ENCODE measurements at places on chromosomes 2 and 18.

- no peak for DNase-seq
These were observed 13.2 kb upstream of the ILKAP start for GRCh38 chr2:238216651-238217184.

- DNase-seq, result no peak
These were observed 51.3 kb downstream of the SEPTIN10 start for GRCh38 chr2:109562421-109562820.

DNA sequence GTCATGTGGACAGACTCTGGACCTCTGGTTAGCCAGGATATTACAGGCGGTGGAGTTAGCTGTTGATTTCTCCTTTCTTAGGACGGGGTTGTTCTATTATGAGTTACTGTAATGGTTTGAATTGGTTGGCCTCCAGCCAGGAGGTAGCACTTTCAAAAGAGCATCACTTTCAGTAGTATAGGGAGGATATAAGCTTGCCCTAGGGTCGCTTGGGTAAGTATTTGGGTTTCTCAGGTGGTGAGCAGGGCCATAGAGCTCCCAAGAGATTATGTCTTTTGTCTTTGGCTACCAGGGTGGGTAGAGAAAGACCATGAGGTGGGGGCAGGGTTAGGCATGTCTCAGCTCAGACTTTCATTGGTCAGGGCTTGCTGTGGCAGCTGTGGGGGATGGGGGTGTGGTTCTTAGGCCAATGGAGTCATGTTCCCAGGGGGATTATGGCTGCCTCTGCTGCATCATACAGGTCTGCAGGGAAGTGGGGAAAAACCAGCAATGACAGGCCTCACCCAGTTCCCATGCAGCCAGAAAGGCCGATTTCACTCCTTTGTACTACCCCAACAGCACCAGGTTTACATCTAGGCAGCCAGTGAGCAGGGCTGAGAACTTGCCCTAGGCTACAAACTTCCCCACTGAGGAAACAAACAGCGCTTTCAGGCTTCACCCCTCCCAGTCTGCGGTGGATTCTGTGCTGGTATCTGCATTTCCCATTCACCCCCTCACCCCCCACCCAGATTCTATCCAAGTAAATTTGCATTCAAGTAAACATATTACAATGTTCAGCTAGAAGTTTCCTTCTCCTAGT lies 89.4 kb upstream of the SLC38A11 start:
- DNase-seq, result no peak

- DNase-seq, result no peak
These were observed 366.0 kb upstream of the CNTNAP5 start for GRCh38 chr2:123659120-123659519.

- no peak for DNase-seq
These were observed 3.9 kb upstream of the HRH4 start for GRCh38 chr18:24456549-24456948.

DNA sequence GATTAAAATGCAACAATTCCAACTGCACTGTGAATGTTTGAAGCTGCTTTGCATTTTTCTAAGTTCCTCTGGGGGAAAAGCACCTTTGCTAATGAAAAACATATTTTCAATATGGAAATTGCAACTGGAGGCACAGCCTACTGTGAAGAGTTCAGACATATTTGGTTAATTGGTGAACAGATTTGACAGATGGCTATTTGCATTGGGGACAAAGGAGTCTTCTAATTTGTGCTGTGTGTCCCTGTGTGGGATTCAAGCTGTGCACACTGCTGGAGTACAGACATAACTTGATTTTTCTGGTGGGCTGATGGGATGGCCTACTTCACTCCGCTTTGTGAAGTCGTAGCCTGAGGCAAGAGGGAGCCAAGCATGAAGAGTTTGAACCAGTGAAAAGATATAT lies 40.7 kb upstream of the ARHGAP25 start:
- no peak for DNase-seq

DNA sequence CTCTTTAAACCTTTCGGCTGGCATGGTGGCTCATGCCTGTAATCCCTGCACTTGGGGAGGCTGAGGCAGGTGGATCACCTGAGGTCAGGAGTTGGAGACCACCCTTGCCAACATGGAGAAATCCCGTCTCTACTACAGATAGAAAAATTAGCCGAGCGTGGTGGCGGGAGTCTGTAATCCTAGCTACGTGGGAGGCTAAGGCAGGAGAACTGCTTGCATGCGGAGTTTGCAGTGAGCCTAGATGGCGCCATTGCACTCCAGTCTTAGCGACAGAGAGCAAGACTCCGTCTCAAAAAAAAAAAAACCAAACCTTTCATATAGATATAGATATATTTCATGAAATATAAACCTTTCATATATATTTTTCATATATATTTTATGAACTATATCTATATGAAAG lies 864.7 kb downstream of the TRIB2 start:
- DNase-seq, result no peak

- no peak for DNase-seq
These were observed 11.1 kb upstream of the DCTN1 start for GRCh38 chr2:74391209-74391579.

- DNase-seq, result no peak
These were observed 310.3 kb downstream of the GULP1 start for GRCh38 chr2:188601927-188602326.

DNA sequence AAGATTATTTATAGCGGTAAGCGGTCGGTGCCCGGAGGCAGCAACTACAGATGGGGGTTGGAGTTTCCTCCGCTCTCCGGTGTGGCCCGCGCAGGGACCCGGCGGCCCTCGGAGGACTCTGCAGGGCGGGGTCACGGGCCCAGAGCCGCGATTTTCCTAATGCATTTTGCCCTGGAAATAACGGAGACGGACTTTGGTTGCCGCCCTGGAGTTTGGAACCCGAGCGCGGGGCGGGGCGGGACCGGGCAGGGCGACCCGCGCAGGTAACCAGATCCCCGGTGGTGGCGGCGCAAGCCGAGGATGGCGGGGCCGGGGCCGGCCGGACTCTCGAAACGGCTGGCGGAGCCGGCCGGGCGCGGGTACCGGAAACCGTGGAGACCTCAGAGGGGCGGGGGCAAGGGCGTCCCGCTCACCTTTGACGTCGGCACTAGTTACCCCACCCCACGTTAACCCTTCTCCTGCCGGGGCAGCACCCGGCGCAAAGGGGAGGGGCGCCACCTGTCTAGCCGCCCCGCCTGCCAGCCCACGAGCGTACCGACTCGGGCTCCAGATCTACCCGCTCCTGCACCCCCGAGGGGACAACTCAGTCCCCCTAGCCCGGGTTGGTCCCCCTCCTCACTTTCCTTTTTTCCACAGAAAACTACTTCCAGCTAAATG lies 2.9 kb downstream of the CYP26B1 start:
- peak; percentile 100 for DNase-seq

DNA sequence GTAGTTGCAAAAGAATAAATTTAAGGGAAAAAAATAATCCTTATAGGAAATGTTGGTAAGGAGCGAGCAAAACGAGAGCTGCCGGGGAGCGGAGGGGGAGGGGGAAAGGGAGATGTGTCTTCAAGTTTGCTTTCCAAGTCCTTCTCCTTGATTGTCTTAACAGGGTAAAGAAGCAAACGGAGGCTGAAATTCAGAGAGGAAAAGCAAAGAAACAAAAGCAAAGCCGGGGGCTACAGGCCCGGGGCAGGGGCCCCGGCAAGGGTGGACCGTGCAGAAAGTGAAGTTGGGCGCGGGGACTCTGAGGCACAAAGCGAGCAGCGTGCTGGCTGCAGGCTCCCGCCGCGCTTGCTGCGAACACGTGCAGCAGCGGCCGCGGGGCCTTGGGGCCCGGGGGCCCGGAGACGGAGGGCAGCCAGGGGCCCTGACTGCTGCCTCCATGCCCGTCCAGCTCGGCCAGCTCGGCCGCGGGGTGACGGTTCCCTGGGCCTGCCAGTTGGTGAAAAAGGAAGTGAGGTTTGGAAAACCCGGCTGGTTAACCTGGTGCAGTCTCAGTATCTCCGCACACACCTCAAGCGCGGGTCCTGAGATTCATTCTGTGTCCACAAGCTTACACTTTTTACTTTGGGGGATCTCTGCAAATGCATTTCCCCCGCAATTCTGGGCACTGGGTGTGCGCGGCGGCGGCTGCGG lies 4.1 kb downstream of the BCL11A start:
- DNase-seq, result no peak

DNA sequence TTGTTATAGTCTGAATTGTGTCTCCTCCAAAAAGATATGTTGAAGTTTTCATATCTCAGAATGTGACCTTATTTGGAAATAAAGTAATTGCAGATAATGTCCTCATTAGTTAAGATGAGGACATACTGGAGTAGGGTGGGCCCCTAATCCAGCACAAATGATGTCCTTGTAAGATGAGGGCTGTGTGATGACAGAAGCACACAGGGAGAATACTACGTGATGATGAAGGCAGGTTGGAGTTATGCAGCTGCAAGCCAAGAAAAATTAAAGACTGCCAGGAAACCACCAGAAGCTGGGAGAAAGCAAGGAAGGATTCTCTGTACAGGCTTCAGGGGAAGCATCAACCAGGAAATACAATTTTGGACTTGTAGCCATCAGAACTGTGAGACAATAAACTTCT lies 58.3 kb upstream of the PNPT1 start:
- DNase-seq, result no peak

DNA sequence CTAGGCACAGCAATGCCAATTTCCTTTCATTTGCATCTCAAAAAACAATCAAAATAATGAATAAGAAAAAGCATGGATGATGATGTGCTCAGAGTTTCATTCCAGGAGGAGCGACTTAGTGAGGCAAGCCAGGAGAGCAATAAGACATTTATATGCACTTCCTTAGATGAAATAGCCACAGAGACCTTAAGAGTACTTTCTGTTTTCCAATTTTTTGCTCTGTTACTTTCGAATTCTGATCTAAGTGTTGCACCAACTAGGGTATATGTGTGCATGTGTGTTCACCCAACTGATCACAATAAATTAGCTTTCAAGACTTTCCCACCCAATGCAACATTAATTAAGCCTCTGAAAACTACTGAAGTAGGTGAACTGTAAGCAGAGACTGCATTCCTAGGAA lies 709 bp downstream of the RAB27B start:
- no peak for DNase-seq

Measured in HuH-7 (cell line).